Uterine smooth muscle cell (primary cell): ENCODE measurements at places on chromosomes 3 and 15. TPM values are rescaled to one million over a fixed set of nuclear protein-coding genes. Genes with fewer than 3 reads are reported as not detected.

Gene SEMA4B
- 11.8 and 16.2 TPM in 2 replicates for total RNA-seq

Gene FGF12
- total RNA-seq, result under 0.01 and 0.22 TPM in 2 replicates

Gene C2CD4A
- 0.12 TPM in 1 of 2 replicates, not detected in the other for total RNA-seq

Gene STARD5
- total RNA-seq, result 5.6 and 10.7 TPM in 2 replicates

Gene ZNF501
- total RNA-seq, result 7.1 and 8.1 TPM in 2 replicates

Gene ACP3
- total RNA-seq, result 11.1 and 27.1 TPM in 2 replicates

Gene CRYGS
- total RNA-seq, result 1.00 and 2.1 TPM in 2 replicates

Gene GRIP2
- total RNA-seq, result 0.22 and 0.37 TPM in 2 replicates

Gene DAPK2
- 4.2 and 5.8 TPM in 2 replicates for total RNA-seq

Gene ZDHHC3
- 30.6 and 32.3 TPM in 2 replicates for total RNA-seq
